Astrocyte (in vitro differentiated cells and primary cell): ENCODE measurements at places on chromosomes 2 and 18. TPM values are rescaled to one million over a fixed set of nuclear protein-coding genes. Genes with fewer than 3 reads are reported as not detected.

The DSC3 gene
- total RNA-seq: 5.2 and 5.6 TPM in 2 replicates

The AMER3 gene
- 0.07 TPM in 1 of 2 replicates, not detected in the other for total RNA-seq

The CPO gene
- not detected in 2 replicates for total RNA-seq

The SPDYA gene
- 1.3 and 1.4 TPM in 2 replicates for total RNA-seq

The AQP12B gene
- not detected in 2 replicates for total RNA-seq

The C2orf81 gene
- 2.1 and 2.5 TPM in 2 replicates for total RNA-seq

The ITGA6 gene
- 21.1 and 35.3 TPM in 2 replicates for total RNA-seq

The STEAP3 gene
- total RNA-seq: 38.8 and 43.1 TPM in 2 replicates

The LRRFIP1 gene
- 83.3 and 84.1 TPM in 2 replicates for total RNA-seq

DNA sequence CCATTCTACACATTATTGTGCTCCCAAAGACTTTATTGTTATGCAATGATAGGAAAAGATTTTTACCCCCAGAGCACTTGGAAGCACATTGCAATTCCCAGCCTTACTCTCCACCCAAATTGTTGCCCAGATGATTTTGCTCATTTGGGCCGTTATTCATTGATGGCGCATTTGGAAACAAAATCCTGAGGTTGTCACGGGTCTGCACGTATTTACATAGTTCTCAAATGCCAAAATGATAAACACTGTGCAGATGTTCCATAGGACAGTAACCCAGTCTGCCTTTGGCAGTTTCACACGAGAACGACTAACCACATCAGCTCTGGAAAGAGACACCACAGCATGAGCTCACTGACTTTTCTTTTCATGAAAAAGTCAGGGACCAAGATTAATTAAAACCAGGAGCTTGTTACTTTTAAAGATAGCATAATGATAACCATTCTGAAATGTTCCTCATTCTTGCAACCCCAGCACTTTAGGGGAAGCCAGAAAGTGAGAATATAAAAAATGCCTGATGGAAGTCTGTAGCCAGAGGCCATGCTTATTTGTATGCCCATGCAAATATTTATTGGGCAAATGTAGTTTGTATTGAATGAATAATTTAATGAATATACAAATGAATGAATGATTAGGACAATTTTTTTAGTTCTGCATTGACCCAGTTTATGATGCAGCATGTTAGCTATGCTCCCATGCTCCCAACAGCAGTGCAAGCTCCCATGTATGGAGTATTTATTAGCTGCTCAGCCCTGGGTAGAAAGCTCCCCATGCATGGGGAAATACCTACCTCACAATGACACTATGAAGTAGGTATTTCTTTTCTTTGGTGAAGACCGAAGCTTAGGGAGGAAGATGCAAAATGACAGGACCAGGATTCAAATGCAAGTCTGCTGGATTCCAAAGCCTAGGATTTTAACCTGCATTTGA, 84.6 kb downstream of the MAIP1 start:
- peak; percentile 95 for DNase-seq

DNA sequence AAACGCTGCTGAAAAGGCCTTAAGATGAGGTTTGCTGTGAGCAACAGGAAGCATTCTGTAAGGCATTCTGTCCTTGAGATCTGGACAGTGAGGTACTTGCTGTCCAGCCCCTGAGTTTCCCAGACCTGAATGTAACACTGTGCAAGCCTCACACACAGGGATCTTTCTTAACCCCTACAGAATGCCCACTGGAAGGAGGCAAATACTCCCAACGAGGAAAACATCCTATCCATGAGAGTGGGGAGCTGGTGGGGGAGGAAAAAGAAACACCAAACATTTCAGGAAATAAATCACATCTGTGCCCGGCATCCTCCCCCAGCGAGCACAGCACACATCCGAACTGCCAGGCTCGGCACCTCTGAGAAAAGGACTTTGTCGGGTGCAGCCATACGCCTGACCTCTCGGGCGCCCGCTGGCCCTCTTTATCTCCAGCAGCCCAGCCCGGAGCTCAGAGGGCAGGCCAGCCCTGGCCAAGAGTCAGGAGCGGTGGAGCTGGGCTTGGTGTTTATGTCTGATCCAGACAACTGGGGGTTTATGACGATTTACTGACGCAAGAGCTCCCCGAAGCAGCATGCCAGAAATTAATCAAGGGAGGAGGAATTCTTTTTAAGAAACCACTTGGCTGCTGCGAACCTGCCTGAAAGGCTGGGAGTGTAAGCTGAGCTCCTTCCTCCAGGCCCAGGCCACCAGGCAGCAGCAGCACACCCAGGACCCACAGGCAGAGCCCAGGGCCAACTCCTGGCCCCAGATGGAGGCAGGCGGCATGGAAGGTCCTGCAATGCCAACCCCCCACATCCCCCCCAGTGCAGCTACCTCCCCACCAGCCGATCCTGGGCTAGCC, 72.2 kb downstream of the HDAC4 start:
- DNase-seq: peak; percentile 93

- peak; percentile 26 for DNase-seq
These were observed 64.0 kb upstream of the PMAIP1 start for GRCh38 chr18:59835605-59836379.

DNA sequence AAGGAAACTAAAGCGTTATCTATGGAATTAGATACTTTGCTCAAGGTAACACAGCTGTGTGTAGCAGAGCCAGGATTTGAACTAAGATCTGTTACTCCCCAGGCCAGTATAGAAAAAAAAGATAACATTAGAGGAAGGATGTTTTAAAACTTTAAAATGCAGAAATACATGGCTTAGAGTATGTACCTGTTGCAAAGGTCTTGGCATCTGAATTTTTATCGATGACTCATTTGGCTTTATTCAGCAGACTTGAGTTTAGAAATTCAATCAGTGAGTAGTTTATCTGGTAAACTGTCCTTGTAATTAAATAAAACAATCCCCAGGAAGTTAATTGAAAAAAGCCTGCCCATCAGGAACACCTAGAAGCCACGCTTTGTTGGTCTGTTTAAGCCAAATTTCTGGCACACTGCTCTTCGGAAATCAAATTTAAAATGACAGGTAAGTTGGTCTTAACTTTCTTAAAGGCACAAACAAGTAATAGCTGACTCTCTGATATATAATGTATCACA, 36.9 kb downstream of the SCN9A start:
- DNase-seq: no peak

DNA sequence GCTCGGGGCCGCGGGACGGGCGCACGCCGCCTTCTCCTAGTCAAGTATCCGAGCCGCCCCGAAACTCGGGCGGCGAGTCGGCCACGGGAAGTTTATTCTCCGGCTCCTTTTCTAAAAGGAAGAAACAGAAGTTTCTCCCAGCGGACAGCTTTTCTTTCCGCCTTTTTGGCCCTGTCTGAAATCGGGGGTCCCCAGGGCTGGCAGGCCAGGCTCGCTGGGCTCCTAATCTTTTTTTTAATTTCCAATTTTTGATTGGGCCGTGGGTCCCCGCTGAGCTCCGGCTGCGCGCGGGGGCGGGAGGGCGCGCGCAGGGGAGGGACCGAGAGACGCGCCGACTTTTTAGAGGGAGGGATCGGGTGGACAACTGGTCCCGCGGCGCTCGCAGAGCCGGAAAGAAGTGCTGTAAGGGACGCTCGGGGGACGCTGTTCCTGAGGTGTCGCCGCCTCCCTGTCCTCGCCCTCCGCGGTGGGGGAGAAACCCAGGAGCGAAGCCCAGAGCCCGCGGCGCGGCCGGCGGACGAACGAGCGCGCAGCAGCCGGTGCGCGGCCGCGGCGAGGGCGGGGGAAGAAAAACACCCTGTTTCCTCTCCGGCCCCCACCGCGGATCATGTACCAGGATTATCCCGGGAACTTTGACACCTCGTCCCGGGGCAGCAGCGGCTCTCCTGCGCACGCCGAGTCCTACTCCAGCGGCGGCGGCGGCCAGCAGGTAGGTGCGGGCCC, 617 bp downstream of the FOSL2 start:
- peak; percentile 47 for DNase-seq

GRCh38 chr18:51757255-51757924, 559.9 kb upstream of the MEX3C start:
- DNase-seq: no peak

- DNase-seq: peak; percentile 65
These were observed 361.2 kb downstream of the LRRTM4 start for GRCh38 chr2:77161009-77161408.

DNA sequence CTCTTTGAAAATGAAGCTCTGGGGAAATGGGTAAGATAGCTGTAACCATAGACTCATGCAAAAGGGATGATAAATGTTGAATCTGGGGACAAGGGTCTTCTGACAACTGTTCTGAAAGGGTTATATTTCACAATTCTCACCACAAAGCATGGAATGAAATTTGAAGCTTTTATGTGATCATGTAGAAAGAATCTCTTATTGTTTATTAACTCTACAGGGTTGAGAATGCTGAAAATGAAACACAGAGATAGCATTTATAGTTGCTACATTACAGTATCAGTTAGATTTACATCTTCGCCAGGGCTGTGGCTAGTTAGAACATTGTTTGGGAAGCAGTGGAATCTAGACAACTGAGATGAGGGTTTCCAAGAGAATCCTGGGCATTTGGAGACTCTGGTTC, 97.4 kb upstream of the LHCGR start:
- DNase-seq: peak; percentile 95

DNA sequence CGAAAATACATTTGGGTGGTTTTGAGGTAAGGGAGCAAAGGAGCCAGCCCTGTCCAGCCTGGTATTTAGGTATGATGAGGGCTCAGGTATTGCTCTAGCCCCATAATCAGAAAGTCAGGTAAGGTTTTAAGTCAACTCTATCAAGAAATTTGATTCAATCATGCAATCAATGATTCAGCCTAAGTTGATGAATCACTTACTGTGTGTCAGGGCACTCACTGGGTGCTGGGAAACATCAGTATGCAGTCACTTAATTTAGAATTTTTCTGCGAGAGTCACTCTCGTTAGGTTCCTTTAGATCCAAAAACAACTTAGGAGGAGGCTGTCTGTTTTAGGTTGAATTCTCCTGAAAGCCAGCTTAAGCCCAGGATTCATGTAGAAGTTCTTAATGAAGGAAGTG, 17.7 kb upstream of the SERPINB2 start:
- no peak for DNase-seq

GRCh38 chr18:50398947-50399346, 24.1 kb downstream of the SKA1 start:
- DNase-seq: no peak

- DNase-seq: no peak
These were observed 139.1 kb downstream of the AGPS start for GRCh38 chr2:177531706-177532105.

DNA sequence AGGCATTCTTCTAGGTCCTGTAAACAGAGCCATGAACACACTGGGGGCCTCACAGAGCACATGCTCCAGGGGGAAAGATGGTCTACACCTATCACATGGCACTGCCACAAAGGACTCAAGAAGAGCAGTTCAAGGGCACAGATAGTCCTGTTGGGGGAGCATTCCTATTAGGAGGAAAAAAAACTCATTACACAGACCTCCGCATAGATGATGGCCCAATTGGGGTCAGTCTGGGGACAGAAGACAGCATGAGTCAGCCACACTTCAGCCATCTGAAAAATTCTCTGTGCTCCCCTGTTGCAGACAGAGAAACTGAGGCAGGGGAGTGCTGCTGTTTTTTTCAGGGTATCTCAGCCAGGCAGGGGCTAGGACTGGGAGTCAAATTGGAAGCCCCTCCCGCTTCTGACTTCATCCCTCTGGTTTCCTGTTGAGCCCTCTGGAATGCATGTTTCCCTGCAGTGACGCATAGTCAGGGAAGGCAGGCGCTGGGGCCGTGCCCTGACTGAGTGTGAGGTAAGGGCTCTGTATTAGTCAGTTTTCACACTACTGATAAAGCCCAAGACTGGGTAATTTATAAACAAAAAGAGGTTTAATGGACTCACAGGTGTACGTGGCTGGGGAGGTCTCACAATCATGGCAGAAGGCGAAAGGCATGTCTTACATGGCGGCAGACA, 67.9 kb downstream of the RHOB start:
- DNase-seq: peak; percentile 98

GRCh38 chr2:178296394-178297090, 102.2 kb downstream of the OSBPL6 start:
- DNase-seq: no peak

GRCh38 chr2:212021947-212022346, 516.7 kb downstream of the ERBB4 start:
- peak; percentile 82 for DNase-seq

DNA sequence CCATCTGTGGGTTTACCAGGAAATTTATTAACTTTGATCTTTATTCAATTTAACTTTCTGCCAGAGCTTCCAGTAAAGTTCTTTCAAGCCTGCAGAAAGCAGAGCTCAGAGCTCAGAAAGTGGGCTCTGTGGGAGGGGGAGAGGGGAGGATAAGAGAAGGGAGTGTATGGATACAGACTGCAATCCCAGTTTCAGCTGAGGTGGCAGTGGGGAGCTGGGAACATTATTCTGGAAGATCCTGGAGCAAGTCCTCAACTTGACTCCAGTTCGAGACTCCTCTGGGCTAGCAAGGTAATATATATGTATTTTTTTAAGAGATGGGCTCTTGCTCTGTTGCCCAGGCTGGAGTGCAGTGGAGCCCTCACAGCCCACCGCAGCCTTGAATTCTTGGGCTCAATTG, 108.9 kb upstream of the NABP1 start:
- DNase-seq: no peak

DNA sequence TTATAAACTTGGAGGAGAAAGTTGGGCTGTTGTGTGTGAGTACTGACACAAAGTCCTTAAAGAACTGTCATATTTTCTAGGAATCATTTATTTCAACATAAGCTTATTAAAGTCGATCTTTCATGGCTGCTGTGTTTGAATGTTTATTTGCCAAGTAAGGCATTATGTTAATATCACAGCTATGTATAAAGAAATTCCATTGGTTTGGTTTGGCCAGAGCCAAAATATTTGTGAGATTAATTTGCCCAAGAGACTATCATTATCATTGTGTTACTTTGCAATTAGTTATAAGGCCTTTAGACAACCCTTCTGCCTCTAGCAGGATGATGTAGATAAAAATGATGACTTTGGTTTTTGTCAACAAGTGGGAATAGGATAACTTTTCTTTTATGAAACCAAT, 240.6 kb upstream of the NT5C1B start:
- DNase-seq: peak; percentile 64

- no peak for DNase-seq
These were observed 109.3 kb downstream of the ADCYAP1 start for GRCh38 chr18:1013951-1014350.

DNA sequence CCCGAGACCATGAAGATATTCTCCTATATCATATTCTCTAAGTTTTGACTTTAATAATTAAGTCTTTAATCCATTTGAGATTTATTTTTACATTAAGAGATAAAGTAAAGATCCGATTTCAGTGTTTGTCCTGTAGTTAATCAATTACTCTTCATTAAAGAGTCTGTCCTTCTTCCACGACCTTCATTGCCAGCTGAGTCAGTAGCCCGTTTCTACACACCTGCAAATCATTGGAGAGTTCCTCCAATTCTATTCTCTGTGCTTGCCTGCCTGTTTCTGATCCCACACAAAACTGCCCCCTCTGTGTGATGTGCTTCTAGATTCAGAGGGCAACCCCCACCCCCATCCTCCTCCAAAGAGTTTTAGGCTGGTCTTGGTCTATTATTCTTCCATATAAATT, 119.2 kb downstream of the KCNF1 start:
- DNase-seq: no peak

- no peak for DNase-seq
These were observed 447.7 kb upstream of the FANCL start for GRCh38 chr2:58688813-58689212.

DNA sequence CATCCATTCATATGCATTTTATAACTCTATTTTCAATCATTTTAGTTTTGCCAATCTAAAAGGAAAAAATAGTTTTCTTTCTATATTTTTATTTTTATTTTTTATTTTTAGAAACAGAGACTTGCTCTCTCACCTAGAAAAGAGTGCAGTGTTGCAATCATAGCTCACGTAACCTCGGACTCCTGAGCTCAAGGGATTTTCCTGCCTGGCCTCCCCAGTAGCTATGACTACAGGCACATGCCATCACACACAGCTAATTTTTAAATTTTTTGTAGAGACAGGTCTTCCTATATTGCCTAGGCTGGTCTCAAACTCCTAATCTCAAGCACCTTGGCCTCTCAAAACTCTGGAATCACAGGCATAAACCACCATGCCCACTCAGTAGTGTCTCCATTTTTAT, 125.5 kb upstream of the XIRP2 start:
- DNase-seq: no peak
